ENCODE measurements at places on chromosomes 6 and 20.
A peak's percentile ranks its signal among the peaks of the same experiment; 100 is the strongest.

- DNase-seq: no peak
Measured at GRCh38 chr20:24743641-24744040, 205.4 kb upstream of the CST7 start.

- no peak for DNase-seq
Measured at GRCh38 chr6:106693418-106693817, 64.0 kb downstream of the QRSL1 start.

DNA sequence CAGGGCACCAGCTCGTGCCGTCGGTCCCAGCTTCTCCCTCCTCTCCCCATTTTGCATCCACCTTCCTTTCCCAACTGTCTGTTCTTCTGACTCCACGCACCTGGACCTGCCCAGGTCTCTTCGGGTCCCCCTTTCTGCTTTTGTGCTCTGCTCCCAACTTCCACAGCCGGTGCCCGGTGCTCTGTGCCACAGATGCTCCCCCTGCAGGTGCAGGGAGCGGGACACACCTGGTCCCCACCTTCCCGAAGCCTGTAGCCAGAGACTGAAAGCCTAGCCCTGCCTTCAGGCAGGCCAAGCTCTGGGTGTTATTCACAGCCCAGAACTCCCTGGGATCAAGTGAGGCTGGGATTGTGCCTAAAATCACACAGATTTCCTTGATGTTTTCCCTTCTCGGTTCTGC lies 24.6 kb upstream of the BMP7 start:
- no peak for DNase-seq

DNA sequence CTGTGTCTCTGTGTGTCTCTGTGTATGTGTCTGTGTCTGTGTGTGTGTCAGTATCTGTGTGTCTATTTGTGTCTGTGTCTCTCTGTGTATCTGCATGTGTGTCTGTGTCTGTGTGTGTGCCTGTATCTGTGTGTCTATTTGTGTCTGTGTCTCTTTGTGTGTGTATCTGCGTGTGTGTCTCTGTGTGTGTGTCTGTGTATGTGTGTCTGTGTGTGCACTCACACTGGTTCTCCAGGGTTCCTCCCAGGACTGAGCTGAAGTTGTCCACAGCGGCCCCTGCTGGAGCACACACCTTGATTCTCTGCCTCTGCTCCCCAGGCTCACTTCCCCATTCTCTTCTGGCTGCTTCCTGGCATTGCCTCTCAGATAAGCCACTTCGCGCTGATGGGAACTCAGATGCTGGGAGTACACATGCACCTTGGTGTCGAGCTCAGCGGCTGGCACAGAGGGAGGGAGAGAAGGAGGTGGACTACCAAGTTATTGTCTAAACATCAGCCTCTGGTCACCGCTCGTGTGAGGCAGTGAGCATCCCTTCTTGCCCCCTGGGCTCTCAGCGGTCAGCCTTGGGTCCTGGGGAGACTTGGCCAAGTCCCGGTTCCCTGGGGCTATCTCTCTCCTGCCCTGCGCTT lies 104.9 kb upstream of the NXT1 start:
- peak; percentile 78 for DNase-seq

DNA sequence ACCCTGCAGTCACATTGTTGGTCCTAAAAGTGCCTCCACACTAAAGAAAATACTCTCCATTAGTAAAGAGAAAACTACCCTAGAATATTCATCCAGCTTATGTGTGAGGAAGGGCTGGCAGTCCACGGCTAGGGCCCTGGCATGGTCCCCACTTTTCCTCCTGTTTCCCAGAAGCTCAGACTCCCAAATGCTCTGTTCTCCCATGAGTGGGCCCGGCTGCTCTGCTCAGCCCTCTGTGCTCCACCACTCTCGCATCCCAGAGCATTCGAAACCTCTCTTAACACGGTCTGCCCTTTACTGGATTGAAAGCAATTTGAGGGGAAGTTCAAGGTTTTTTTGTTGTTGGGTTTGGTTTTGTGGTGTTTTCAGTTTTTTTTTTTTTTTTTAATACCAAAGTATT lies 61.8 kb downstream of the APCDD1L start:
- no peak for DNase-seq

- no peak for DNase-seq
Measured at GRCh38 chr6:10723567-10723881, 654 bp downstream of the TMEM14C start.

- DNase-seq: peak; percentile 73
Measured at GRCh38 chr6:26158581-26159356, 71.5 kb downstream of the HFE start.

- no peak for DNase-seq
Measured at GRCh38 chr6:74749211-74750147, 456.4 kb downstream of the COL12A1 start.

DNA sequence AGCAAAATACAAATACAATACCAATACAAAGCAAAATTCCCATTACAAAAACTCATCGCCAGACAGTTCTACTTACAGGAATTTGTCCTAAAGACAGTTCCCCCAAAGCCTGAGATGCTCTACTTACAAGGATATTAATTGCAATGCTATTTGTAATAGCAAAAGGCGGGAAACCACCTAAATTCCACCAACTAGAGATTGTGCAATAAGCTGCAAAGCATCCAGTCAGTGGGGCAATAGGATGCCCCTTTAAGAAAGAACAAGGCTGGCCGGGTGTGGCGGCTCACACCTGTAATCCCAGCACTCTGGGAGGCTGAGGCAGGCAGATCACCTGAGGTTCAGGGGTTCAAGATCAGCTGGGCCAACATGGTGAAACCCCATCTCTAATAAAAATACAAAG lies 39.1 kb downstream of the FAM209B start:
- DNase-seq: no peak

DNA sequence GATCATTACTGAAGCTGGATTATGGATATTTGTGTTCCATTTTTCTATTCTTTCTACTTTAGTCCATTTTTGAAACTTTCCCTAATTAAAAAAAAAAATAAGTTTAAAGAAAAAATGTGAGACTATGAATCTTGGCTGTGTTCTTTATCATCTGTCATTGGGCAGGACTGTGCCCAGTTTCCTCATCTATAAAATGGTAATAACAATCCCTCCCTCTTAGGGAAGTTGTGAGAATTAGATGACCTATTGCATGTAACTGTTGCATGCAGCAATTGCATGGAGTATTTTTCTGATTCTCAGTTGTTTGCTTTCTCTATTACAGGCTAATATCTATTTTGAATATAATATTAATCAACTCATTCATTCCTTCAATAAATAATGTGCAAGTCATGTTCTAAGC lies 108.2 kb upstream of the LOC128125822 start:
- no peak for DNase-seq

DNA sequence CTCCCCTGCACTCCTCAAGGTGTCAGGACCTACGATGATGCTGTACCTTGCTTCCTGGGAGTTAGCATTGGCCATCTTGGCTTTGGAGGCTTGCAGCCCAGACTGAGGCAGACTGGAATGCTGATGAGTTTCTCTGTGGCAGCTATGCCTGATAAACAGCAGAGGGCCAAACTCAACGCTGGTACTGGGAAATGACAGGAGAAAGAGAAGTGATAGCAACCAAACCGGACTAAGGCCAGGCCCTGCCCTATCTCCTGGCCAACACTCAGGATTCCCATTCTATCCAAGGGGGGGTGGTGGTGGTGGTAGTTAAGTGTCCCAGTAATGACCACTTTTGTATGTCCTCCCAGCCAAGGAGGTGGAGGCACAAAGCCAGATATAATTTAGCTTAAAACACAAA lies 90.0 kb upstream of the DTNBP1 start:
- DNase-seq: no peak

DNA sequence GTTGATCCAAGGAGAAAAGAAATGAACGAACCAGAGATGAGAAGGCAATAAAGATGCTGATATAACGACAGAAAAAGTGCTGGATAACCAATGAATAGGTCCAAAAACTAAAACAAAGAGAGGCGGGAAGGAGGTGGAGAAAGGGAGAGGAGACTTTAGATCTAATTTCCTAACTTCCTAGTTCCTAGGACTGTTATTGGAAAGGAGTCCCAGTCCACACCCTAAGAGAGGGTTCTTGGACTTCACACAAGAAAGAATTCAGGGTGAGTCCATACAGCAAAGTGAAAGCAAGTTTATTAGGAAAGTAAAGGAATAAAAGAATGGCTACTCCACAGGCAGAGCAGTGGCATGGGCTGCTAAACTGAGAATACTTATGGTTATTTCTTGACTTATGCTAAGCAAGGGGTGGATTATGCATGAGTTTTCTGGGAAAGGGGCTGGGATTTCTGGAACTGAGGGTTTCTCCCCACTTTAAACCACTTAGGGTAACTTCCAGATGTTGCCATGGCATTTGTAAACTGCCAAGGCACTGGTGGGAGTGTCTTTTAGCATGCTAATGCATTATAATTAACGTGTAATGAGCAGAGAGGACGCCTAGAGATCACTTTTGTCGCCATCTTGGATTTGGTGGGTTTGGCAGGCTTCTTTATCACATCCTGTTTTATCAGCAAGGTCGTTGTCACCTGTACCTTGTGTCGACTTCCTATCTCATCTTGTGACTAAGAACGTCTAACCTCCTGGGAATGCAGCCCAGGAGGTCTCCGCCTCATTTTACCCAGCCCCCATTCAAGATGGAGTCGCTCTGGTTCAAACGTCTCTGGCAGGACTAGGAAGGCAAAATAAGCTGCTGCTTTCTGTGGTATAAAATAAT lies 60.9 kb upstream of the RBM24 start:
- DNase-seq: no peak

- no peak for DNase-seq
Measured at GRCh38 chr20:21228511-21228910, 74.6 kb upstream of the XRN2 start.

GRCh38 chr20:24877652-24878051 lies 71.4 kb upstream of the CST7 start:
- no peak for DNase-seq

- no peak for DNase-seq
Measured at GRCh38 chr6:158907931-158908330, 88.8 kb upstream of the EZR start.

DNA sequence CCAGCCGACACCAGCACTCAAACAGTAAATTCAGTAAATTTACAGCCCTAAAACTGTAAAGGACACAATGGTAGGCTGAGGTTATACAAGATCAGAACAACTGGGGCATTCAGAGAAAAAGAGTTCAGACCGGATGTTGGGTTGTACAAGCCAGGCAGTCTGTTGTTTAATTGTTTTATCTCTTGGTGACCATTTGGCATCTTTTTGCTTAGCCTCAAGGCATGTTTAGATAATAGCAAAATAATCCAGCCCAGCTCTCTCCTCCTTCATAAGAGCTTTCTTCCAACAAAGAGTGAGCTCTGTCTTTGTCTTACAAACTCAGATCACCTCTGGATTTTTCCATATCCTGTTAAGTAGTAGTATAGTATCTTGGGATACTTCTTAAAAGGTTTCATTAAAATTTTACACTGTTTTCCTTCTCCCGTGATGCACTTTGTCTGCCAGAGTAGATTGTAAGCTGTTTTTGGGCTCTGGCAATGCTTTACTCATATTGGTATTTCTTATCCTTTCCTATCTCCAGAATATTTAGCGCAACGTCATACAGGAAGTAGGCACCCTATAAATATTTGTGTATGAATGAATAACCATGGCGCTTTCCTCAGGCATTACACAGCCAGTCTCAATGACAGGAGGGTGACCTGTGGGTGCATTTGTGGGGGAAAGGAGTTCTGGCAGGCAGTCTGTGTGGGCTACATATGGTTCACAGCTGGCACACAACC lies 35.6 kb upstream of the TRAM2 start:
- no peak for DNase-seq

- DNase-seq: no peak
Measured at GRCh38 chr20:6311841-6312655, 189.2 kb upstream of the FERMT1 start.

DNA sequence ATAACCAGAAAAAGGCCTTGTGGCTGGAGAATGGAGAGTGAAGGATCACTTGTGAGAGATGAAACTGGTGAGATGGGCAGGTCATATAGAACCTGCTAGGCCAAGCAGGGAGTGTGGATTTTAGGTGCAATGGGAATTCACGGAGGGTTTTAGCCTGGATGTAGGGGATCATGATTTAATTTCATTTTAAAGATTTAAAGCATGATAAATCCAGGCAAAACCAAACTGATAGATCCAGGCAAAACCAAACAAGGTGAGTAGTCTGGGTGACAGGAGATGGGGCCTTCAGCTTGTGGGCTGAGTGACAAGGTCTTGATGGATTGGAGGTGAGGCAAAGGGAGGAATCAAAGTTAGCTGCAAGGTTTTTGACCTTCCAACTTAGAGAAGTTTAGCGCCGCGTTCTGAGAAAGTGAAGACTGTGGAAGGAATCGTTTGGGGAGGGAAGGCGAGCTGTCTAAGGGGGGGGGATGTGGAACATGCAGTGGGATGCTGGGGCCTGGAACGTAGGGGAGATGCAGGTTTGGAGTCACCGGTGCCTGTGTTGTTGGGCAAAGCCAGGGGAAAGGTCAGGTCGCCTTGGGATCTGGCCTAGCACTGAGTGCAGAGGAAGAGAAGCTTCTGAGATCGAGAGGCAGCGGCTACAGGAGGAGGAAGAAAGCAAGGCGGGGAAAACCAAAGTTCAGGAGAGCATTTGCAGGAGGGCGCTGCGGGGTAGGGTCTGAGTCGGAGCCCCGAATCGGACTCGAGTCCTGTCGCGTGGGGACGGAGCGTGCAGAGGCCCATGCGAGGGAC lies 1.3 kb upstream of the PLCG1 start:
- no peak for DNase-seq

- DNase-seq: no peak
Measured at GRCh38 chr6:3393836-3394202, 63.0 kb downstream of the SLC22A23 start.

GRCh38 chr6:88666901-88667300 lies 296.5 kb downstream of the RNGTT start:
- DNase-seq: no peak

- no peak for DNase-seq
Measured at GRCh38 chr20:45878076-45878761, 2.8 kb upstream of the ZSWIM1 start.

GRCh38 chr6:142937986-142938385 lies 7.0 kb downstream of the HIVEP2 start:
- no peak for DNase-seq

DNA sequence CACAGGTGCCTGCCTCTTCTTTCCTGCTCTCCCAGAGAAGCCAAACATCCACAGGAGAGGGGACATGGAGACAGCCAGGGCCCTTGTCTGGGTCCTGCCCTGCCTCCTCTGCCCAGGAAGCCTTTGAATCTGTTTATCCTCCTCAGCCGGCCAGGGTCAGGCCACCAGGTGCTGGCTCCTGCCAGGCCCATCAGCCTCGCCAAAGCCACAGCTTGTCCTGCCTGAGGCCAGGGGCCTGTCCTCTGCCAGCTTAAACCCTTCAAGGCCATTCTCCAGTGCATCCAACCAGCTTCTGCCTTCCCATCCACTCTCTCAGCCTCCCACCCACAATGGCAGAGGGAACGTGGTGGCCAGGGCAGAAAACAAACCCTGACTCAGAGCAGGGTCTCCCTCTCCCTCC lies 254.6 kb downstream of the ANKRD60 start:
- no peak for DNase-seq

DNA sequence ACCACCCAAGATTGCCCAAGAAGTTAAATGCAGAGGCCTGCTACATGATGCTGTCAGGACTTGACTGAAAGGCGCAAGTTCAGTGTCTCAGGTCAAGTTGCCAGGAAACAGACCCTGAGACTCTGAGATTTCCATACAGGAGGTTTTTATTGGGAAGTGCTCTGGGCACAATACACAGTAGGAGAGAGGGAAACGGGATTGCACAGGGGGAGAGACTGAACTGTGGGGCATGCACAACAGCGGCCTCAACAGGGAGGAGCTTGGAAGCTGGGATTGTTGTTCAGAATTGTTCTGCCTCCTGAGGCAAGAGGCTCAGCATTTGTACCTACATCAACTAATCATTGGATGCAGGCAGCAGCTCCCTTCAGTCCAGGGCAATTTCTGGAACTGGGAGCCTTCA lies 6.7 kb downstream of the STX11 start:
- no peak for DNase-seq
